ENCODE measurements at places on chromosomes 7 and 10.

- no peak for DNase-seq
- no peak overlapping the region for H3K4me3 ChIP-seq
- H3K27ac ChIP-seq: no peak overlapping the region
- H3K36me3 ChIP-seq: no peaks in the 10 kb centered on the region
These were observed 7.4 kb downstream of the PRPS1L1 start for GRCh38 chr7:18020138-18020715.

GRCh38 chr10:109895848-109896247 is 27.5 kb downstream of the XPNPEP1 start:
- no peaks in the 10 kb centered on the region for H3K27me3 ChIP-seq
- no peak overlapping the region for H3K27ac ChIP-seq
- H3K4me1 ChIP-seq: peaks cover 15% of the 10 kb centered on the region
- H3K36me3 ChIP-seq: peaks cover 27% of the 10 kb centered on the region
- no peak overlapping the region for H3K4me3 ChIP-seq
- DNase-seq: no peak

DNA sequence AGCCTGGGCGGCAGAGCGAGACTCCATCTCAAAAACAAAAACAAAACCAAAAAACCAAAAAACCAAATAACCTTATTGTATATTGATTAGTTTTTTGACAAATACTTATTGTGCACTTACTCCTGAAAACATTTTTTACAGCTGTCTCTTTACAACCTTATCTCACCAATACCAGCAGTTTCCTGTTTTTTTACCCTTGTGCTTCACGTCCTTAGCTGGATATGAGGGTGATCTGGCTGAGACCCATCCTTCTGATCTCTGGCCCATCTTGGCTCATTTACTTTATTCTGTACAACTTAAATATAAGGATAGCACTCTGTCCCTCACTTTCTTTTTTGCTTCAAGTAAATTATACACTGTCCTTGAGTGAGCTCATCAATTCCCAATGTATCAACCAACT is 104.6 kb upstream of the DNAJB12 start:
- no peaks in the 10 kb centered on the region for H3K36me3 ChIP-seq
- H3K27me3 ChIP-seq: no peaks in the 10 kb centered on the region
- H3K4me3 ChIP-seq: no peak overlapping the region
- no peak for DNase-seq
- H3K4me1 ChIP-seq: no peaks in the 10 kb centered on the region

DNA sequence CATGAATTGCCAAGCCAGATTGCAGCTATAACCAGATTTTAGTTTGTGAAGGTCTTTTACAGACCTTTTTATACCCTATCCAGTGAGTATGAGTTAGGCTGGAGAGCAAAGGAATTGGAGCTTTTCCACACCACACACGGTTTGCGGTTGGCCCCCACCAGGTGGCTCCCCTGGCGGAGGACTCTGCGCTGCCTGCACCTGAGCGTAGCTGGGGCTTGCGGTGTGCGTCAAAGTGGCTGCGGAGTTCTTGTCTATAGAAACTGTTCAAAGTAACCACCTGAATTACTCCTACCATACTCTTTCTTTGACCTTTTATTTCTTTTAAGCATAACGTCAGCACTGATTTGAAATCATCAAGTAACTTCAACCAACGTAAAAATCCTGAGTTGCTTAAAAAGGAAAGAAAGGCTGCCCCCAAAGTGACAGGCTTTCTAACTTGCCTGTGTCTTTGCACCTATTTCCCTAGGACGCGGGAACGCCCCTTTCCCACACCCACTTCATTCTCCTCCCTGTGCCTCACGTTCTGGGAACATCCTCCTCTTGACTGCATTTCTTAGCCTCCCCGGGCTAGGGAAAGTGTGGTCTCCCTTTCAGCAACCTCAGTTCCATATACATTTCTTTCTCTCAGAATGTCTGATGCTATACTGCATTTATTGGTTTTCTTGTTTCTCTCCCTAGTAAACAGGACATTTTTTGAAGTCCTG is 47.6 kb upstream of the TMEM72 start:
- no peak overlapping the region for H3K4me3 ChIP-seq
- H3K27ac ChIP-seq: no peak overlapping the region
- DNase-seq: no peak
- no peaks in the 10 kb centered on the region for H3K36me3 ChIP-seq
- peaks cover 22% of the 10 kb centered on the region for H3K27me3 ChIP-seq

GRCh38 chr7:133703547-133703946 is 423.6 kb upstream of the LRGUK start:
- H3K27me3 ChIP-seq: no peaks in the 10 kb centered on the region
- no peak overlapping the region for H3K4me3 ChIP-seq
- no peaks in the 10 kb centered on the region for H3K36me3 ChIP-seq

GRCh38 chr10:60921633-60922032 is 22.4 kb downstream of the RHOBTB1 start:
- no peak overlapping the region for H3K4me3 ChIP-seq
- H3K27ac ChIP-seq: no peak overlapping the region
- DNase-seq: no peak
- no peaks in the 10 kb centered on the region for H3K4me1 ChIP-seq

DNA sequence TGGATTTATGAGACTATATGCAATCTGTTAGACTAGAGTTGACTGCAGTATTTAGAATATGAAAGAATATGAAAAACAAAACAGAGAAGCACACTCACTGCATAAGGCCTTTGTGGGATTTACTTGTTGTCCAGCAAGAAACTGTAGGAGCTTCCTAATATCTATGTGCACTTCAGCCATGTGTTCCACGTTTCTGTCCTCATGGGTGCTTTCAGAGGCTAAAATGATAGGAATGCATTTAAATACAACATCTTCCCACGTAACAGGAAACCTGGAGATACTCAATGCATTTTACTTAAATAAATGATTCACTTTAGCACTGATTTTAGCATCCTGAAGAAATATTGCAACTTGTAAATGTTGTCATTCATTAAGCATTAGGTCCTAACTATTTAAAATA is 11.7 kb downstream of the HUS1 start:
- peaks cover 87% of the 10 kb centered on the region for H3K36me3 ChIP-seq
- no peaks in the 10 kb centered on the region for H3K27me3 ChIP-seq
- DNase-seq: no peak
- no peak overlapping the region for H3K4me3 ChIP-seq

- no peaks in the 10 kb centered on the region for H3K36me3 ChIP-seq
- peaks cover 3% of the 10 kb centered on the region for H3K4me1 ChIP-seq
- no peak overlapping the region for H3K4me3 ChIP-seq
- no peak for DNase-seq
- no peaks in the 10 kb centered on the region for H3K27me3 ChIP-seq
These were observed 22.7 kb upstream of the ZCCHC24 start for GRCh38 chr10:79468015-79468560.

GRCh38 chr7:80604436-80604835 is 34.0 kb upstream of the CD36 start:
- H3K27me3 ChIP-seq: no peaks in the 10 kb centered on the region
- H3K4me3 ChIP-seq: no peak overlapping the region
- H3K36me3 ChIP-seq: no peaks in the 10 kb centered on the region
- H3K27ac ChIP-seq: no peak overlapping the region
- H3K4me1 ChIP-seq: no peaks in the 10 kb centered on the region

GRCh38 chr7:40700653-40701421 is 566.0 kb downstream of the SUGCT start:
- no peak for DNase-seq
- no peaks in the 10 kb centered on the region for H3K27me3 ChIP-seq
- H3K36me3 ChIP-seq: no peaks in the 10 kb centered on the region
- H3K4me3 ChIP-seq: no peak overlapping the region

DNA sequence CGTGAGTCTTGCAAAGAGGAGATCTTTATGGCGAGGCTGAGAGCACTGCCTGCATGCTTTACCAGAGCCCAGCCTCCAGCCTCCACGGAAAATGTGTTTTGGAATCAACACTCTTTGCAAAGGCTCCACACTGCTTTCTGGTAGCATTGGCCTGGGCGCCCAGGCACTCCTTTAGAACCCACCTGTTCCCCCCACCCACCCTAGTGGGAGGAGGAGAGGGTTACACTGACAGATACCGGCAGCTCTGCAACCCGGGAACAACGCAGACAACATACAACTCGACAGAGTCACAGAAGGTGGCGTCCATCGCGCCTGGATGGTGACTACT is 5.5 kb upstream of the MNX1 start:
- no peak overlapping the region for H3K4me3 ChIP-seq
- H3K36me3 ChIP-seq: no peaks in the 10 kb centered on the region
- no peak overlapping the region for H3K27ac ChIP-seq
- no peak for DNase-seq
- peaks cover 91% of the 10 kb centered on the region for H3K27me3 ChIP-seq

GRCh38 chr10:65128277-65128676 is 1607.1 kb downstream of the REEP3 start:
- no peaks in the 10 kb centered on the region for H3K36me3 ChIP-seq
- H3K27me3 ChIP-seq: no peaks in the 10 kb centered on the region
- no peak for DNase-seq

GRCh38 chr7:64618785-64619456 is 47.0 kb upstream of the ZNF107 start:
- no peaks in the 10 kb centered on the region for H3K36me3 ChIP-seq
- DNase-seq: no peak
- H3K4me3 ChIP-seq: no peak overlapping the region
- H3K27me3 ChIP-seq: no peaks in the 10 kb centered on the region

DNA sequence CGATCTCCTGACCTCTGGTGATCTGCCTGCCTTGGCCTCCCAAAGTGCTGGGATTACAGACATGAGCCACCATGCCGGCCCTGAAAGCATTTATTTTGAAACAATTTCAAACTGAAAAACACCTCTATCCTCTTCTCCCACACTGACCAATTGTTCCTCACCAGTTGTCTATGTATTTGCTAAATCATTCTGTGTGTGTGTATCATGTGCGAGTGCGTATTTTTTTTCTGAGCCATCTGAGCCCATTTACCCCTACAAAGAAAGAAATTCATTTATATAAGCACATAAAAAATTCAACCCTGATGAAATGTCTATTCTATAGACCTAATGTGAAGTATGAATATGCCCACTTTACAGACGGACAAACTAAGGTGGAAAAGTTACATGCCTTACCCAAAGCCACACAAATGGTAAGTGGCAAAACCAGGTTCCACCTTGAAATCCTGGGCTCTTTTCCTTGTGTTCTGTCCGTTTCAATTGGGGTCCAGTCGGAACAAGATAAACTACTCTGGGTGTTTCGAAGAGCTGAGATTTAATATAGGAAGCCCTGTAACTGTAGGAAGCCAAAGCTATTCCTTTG is 46.8 kb downstream of the RBM17 start:
- no peaks in the 10 kb centered on the region for H3K36me3 ChIP-seq
- H3K27ac ChIP-seq: no peak overlapping the region
- peaks cover 47% of the 10 kb centered on the region for H3K4me1 ChIP-seq
- no peak for DNase-seq

DNA sequence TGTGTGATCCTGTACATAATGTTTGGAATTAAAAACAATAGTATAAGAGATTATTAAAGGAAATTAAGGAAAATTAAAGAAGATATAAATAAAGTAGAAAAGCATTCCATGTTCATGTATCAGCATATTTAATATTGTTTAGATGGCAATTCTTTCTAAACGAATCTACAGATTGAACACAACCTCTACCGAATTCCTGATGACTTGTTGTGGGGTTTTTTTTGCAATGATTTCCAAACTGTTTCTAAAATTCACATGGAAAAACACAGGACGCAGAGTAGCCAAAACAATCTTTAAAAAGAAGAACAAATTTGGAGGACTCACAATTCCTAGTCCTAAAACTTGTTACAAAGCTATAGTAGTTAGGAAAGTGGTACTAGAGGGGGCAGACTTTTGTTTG is 573.4 kb upstream of the IGFBP3 start:
- H3K27me3 ChIP-seq: no peaks in the 10 kb centered on the region
- no peaks in the 10 kb centered on the region for H3K36me3 ChIP-seq
- DNase-seq: no peak
- no peaks in the 10 kb centered on the region for H3K4me1 ChIP-seq

- no peak overlapping the region for H3K4me3 ChIP-seq
- DNase-seq: no peak
- H3K27ac ChIP-seq: no peak overlapping the region
- H3K4me1 ChIP-seq: peaks cover 4% of the 10 kb centered on the region
- H3K36me3 ChIP-seq: no peaks in the 10 kb centered on the region
- no peaks in the 10 kb centered on the region for H3K27me3 ChIP-seq
These were observed 22.9 kb downstream of the GSAP start for GRCh38 chr7:77393261-77393660.

- H3K4me1 ChIP-seq: no peaks in the 10 kb centered on the region
- H3K27me3 ChIP-seq: no peaks in the 10 kb centered on the region
- H3K27ac ChIP-seq: no peak overlapping the region
- no peak for DNase-seq
- no peak overlapping the region for H3K4me3 ChIP-seq
These were observed 822.3 kb downstream of the PHTF2 start for GRCh38 chr7:78620920-78621319.

DNA sequence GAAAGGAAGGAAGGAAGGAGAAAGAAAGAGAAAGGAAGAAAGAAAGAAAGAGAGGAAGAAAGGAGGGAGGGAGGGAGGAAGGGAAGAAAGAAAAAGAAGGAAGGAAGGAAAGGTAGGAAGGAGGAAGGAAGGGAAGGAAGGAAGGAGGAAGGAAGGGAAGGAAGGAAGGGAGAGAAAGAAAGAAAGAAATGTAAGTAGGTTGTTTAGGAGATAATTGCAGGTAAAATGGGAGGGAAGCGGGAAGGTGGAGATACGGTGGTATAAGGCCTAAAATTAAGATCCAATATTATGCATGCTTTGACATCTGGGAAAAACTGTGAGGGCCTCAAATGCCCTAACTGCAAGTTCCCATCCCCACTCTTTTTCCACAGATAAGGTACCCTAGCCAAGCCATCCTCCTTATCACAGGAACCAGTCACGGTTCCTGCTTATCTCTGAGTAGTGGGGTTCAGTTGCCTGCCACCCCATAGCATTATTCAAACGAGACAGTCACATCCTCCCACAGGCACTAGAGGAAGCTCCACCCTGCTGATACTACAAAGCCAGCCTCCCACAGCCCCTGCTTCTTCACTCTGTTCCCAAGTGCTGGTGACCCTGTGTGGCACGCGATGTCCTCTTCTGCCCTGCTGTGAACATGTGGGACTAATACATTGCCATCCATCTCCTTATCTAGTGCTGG is 28.7 kb downstream of the ST8SIA6 start:
- peaks cover 67% of the 10 kb centered on the region for H3K4me1 ChIP-seq
- peak overlapping the region; percentile 67 for H3K27ac ChIP-seq
- peak; percentile 48 for DNase-seq
- H3K27me3 ChIP-seq: no peaks in the 10 kb centered on the region

GRCh38 chr10:116740971-116741370 is 1.4 kb downstream of the HSPA12A start:
- DNase-seq: no peak
- H3K4me1 ChIP-seq: peaks cover 17% of the 10 kb centered on the region
- H3K27ac ChIP-seq: no peak overlapping the region
- H3K27me3 ChIP-seq: peaks cover 89% of the 10 kb centered on the region
- no peaks in the 10 kb centered on the region for H3K36me3 ChIP-seq
- H3K4me3 ChIP-seq: no peak overlapping the region

GRCh38 chr10:90087197-90088023 is 386.0 kb downstream of the KIF20B start:
- no peak for DNase-seq
- H3K4me1 ChIP-seq: no peaks in the 10 kb centered on the region

DNA sequence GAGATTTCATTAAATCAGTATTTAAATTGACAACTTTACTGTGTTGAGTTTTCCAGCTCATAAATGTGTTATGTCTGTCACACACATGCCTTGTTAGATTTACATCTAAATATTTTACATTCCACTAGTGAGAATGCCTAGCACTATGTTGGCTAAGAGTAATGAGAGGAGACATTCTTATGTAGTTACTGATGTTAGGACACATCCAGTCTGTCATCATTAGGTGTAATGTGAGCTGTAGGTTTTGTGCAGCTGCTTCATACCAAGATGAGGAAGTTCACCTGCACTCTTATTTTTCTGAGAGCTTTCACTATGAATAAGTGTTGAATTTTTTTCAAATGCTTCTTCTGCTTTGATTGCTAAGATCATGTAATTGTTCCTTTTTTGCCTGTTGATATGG is 218.0 kb upstream of the IGFBP3 start:
- H3K27ac ChIP-seq: no peak overlapping the region
- DNase-seq: no peak
- H3K27me3 ChIP-seq: no peaks in the 10 kb centered on the region
- no peak overlapping the region for H3K4me3 ChIP-seq
- no peaks in the 10 kb centered on the region for H3K36me3 ChIP-seq
- no peaks in the 10 kb centered on the region for H3K4me1 ChIP-seq
